ENCODE measurements at places on chromosomes 3 and 15.
A peak's percentile ranks its signal among the peaks of the same experiment; 100 is the strongest.

DNA sequence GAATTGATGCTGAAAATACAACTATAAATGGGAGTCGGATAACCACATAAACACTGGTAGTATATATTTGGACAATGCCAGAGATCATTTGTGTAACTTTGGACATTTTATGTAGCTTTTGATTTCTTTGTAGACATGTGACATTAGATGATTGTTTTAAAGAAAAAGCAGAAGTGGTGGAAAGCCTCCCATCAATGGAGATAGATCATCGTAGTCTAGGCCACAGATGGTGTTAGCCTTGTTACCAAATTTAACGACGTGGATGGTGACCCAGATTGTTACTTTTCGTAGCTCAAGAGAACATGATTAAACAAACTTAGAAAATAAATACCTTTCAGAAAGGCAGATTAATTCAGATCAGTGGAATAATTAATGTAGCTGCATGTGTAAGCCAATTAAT, 8.8 kb downstream of the CACNA1D start:
- peak; percentile 53 for DNase-seq

- DNase-seq = no peak
Observed at GRCh38 chr3:160451602-160452001, 2.0 kb upstream of the TRIM59 start.

- no peak for DNase-seq
Observed at GRCh38 chr3:182148360-182148759, 436.6 kb downstream of the SOX2 start.

GRCh38 chr3:72891053-72891855, 3.4 kb downstream of the GXYLT2 start:
- no peak for DNase-seq

- DNase-seq = peak; percentile 31
Observed at GRCh38 chr3:126509597-126510307, 7.8 kb downstream of the UROC1 start.

DNA sequence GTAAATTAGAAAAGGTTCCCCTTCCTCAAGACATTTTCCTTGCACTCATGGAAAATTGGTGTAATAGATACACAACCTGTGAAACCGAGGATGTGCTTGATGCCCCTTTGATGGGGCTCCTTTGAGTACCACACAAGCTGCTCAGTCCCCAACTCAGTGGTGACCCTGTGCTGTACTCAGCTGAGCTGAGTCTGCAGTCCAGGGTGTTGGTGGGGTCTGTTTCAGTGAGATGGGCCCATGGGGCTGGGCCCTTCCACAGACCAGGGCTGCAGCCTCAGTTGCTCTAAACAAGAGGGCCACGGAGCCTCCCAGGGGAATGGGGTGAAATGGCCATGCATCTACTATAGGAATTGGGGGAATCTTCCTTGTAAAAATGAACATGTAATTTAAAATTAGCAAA, 39.3 kb downstream of the KY start:
- DNase-seq = no peak

DNA sequence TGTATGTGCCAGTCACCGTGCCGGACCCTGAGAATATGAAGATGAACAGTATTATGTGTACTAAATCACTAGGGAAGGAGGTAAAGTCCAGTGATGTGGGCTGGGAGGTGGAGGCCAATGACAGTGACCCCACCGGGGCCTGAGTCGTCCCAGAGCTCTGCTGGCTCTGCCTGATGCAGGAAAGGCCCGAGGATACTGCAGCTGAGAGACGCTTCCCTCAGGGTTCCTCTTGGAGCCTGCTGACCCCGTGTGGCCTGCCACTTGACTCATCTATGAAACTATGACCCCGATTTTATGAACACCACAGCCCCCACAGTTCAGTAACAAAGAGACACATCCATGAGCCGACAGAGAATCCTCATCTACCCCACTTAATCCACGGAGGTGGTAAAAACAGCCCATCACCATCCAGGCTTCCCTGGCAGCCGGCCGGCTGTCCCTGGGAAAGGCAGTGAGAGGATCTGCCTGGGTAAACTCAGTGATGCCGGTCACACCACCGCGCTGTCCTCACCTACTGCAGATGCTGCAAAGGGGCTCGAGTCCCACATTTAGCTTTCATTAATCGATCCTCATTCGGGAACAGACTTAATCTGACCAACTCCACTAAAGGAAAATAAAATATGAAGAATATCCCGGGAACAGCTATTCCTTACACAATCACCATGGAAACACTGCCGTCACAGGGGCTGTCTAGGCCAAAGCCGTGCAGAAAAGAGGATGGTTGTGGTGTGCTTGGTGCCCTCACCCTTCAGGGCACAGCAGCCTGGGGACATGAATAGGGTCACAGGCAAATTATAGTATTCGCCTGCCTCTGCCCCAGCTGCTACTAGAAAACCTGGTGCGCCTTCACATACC, 82.9 kb downstream of the ARRDC4 start:
- DNase-seq = no peak

- peak; percentile 52 for DNase-seq
Observed at GRCh38 chr15:41018534-41018933, 65.3 kb downstream of the CHAC1 start.

GRCh38 chr15:88538972-88539371, 7.5 kb downstream of the DET1 start:
- no peak for DNase-seq

GRCh38 chr3:45545476-45545875, 49.1 kb upstream of the LIMD1 start:
- DNase-seq = peak; percentile 52

- DNase-seq = peak; percentile 87
Observed at GRCh38 chr15:55221090-55222011, 24.6 kb upstream of the RSL24D1 start.

- DNase-seq = no peak
Observed at GRCh38 chr3:39978308-39978707, 168.9 kb downstream of the MYRIP start.

DNA sequence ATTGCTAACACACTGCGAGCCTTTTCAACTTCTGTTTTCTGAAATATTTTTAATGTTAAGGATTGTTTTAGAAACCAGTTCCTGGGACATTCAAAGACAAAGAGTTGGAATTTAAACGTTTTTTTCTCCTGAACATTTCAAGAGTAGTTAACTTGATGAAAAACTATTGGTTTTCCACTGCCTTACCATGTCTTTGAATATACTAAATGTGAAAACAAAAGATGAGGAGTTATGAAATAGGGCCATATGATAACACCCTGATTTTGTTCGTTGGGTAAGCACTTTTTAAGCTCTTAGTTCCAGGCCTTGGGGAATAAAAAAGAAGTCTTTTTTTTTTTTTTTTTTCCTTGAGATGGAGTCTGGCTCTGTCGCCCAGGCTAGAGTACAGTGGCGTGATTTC, 2.8 kb downstream of the DIS3L start:
- DNase-seq = no peak

- DNase-seq = peak; percentile 89
Observed at GRCh38 chr3:72997421-72997961, 880 bp downstream of the PPP4R2 start.

Measured in hematopoietic multipotent progenitor cell treated with erythropoietin and hydrocortisone succinate and interleukin-3 and kit ligand, for 4 days (in vitro differentiated cells).